ENCODE measurements at places on chromosomes 7 and 10.

GRCh38 chr7:47572094-47572445 is 9.8 kb downstream of the TNS3 start:
- DNase-seq = no peak

DNA sequence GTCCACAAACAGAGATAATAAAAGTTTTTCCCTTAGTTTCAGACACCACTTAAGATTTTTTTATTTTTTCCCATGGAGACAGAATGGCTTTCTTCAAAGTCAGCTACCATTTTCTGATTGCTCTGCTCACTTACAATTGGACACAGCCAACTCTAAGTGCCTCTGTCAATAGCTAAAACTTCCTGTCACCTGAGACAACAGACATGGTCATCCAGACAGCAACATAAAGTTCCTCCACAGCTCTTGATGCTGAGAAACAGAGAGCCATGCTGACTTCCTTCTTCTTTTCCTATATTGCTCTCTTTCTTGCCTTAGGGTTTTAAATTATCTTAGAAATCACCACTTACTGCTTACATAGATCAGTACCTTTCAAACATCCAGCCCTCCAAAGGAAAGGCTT is 12.0 kb downstream of the ZNF800 start:
- DNase-seq = peak; percentile 33

DNA sequence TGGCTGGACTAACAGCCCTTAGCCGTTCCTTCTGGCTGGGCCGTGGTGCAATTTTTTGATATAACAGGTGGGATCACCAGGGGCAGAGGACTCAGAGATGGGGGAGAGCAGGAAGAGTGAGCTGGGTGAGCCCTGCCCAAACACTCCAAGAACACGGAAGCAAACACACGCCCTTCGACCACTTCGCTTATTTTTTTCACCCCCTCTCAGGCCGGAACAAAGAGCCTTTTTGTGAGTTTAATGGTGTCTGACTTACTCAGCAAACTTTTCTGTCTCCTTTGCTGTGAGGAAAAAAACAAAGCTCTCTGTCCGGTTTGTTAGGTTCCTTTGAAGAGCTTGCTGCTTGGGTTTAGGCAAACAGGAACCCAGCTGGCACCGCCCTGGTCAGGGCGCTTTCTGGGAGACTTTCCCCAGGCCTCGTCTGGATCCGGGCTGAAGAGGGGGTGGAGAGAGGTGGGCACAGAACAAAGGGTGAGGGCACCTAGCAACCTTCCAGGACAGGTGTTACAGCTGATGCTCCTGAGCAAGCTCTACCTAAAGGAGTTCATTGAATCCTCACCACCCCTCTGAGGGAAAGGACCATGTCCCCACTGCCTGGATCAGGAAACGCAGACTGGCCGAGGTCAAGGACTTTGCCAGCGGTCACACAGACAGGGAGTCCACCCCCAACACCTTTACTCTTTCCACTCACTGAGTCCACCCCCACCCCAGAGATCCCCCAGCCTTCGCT is 23.3 kb downstream of the CALML3 start:
- no peak for DNase-seq

GRCh38 chr7:6530626-6531491 is 20.4 kb downstream of the GRID2IP start:
- DNase-seq = no peak

GRCh38 chr10:17210361-17210760 is 8.9 kb upstream of the TRDMT1 start:
- DNase-seq = no peak

All from Kasumi-1 (cell line).